ENCODE measurements at places on chromosomes 6 and 20. TPM values are rescaled to one million over a fixed set of nuclear protein-coding genes. Genes with fewer than 3 reads are reported as not detected.
A peak's percentile ranks its signal among the peaks of the same experiment; 100 is the strongest.

The ZNF322 gene
- 25.8 TPM for total RNA-seq

The VSTM2L gene
- total RNA-seq, result 77.5 TPM

The ZSWIM3 gene
- 4.7 TPM for total RNA-seq

The RAD21L1 gene
- total RNA-seq, result 0.57 TPM

The HUS1B gene
- 0.36 TPM for total RNA-seq

The PBOV1 gene
- total RNA-seq, result not detected

The NRSN1 gene
- total RNA-seq, result not detected

GRCh38 chr20:2814587-2815051 lies at the start of gene C20orf141:
Gene C20orf141 (plus strand): TSS chr20:2814987. CDS start chr20:2815185, 198 bp downstream.
- DNase-seq, result peak; percentile 99

- DNase-seq, result no peak
Observed at GRCh38 chr6:10418862-10419748, 4.2 kb upstream of the TFAP2A start.

DNA sequence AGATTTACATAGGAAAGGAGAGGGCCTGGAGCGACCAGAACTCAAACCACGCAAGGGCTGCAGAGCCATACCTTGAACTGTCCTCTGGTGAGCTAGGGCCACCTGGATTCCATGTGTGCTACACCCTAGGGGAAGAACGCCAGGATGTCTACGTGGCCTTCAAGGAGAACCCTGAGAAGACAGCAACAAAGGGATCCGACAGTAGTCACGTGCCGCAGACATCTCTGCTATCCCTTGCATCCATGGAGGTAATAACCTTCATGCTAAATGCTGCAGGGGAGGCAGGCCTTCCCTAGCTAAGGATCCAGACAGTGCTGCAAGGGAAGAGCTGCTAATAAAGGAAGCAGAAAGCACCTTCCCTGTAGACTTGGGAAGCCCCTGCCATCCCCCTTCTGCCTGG lies 52.9 kb downstream of the NOL4L start:
- no peak for DNase-seq

DNA sequence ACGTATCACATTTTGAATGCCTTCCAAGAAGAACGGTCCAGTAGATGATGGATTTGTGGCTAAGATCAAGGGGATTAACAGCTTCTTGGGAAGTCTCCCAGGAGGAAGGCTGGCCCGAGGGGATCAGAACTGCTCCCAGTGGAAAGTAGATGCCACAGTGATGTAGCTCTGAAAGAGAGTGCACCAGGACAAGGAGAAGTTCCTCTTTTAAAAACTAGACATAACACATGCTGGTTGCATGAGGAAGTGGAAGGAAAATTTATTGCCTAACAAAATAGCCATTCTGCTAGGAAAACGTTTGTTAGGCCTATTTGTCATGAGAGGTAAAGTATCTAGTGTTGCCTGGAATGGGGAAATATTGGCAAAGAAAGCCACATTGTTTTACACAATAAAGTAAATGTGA lies 87.8 kb downstream of the CDH26 start:
- DNase-seq, result peak; percentile 46

DNA sequence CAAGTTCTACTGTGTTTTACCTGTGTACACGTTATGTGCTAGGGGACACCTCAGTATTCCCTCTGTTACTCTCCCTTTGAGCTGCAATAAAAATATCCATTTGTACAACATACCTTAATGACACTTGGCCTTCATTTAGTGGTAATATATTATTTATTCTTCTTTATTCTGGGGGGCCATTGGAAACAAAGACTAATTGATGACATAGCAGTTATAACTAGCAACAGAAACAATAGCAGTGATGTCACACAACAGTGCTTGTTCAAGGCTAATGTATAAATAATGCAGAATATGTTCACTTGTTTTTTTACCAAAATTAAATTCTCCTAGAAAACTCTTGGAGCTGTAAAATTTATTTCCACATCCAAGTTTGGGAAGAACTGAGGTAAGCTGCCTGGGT lies 92.2 kb upstream of the FAM83B start:
- no peak for DNase-seq

DNA sequence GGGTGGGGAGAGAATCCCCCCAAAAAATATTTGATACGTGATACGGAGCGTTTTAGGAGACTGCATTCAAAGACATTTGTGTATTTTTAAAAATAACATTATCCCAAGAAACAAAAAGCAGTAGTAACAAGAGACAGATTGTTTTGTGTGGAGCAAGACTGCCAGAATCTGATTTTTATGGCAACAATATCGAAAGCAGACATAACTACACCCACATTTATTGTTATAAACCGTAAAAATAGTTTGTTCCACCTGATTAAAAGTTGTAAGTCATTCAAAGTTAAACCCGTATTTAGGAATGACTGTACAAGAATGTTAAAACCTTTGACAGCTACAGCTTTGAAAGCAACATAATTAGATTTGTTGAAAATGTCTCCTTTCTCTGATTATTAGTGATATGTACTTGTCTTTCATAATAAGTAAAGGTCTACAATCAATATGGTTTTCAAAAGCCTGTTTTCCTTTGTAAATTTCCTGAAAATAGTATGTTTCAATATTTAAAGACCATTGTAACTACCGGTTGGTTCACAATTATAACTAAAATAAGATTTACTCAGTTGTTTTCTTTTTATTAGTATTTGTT lies 2.7 kb downstream of the EYA4 start:
- peak; percentile 21 for DNase-seq

DNA sequence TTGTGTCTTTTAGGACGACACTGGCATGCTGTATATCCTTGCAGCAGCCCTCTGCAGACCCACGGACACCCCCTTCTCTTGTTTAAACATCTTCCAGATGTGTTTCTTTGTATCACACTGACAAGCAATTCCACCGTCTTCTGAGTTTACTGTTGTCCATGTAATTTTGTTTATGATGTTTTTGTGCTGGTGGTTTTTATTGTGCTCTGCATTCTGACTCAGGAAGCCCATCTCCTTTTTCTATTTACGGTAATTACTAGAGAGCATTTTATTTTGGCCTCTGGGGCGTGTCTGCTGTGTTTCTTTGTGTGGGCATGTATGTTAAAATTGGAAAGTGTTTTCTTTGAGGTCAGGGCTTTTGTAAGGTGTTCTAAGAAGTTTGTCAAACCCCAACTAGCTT lies 111.9 kb downstream of the JARID2 start:
- no peak for DNase-seq

DNA sequence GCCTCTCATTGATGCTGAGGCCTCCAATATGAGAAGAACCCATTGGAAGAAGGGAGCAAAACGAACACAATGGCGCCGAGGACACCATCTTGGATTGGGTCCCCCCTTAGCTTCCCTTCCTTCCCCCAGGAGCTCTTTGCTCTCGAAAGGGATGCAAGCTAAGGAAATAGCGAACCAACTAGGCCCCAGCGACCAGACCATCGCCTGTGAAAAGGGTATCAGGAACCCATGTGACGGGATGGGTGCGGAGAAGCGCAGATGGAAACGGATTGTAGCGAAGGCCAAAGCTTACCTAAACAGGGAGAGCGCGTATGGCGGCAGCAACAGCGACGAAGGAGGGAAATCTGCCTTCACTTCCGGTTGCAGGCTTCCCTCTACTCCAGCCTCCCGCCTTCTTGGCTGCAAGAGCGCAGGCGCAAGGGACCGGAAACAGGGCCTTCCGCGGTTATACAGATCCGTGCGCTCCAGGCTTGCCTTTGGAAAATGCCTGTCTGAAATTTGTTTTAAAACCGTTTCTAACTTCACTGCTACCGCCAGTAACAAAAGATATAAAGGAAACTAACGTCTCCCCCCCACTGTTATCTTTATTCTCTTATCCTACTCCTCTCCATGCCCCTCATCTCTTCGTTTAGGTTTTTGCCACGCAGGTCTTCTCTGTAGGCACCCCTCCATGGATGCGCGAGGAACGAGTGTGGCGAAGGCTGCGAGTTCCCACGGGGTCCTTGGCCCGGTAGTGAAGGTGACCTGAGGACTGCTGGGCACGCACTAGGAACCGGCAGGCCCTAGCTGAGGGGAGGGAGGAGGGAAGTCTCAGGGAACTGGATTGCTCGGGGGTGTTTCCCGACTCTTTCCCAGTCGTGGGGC lies at the start of gene DDX39B:
DDX39B (minus strand) TSS at position 346 of the 864 bp plus-strand sequence. CDS start 1,471 bp downstream, outside the sequence.
- DNase-seq, result peak; percentile 98

GRCh38 chr6:112225691-112226090 lies 28.7 kb downstream of the LAMA4 start:
- no peak for DNase-seq

All from myocyte (in vitro differentiated cells).